Cerebellar cortex (tissue), 1 donor: ENCODE measurements at places on chromosomes 4 and X.
A peak's percentile ranks its signal among the peaks of the same experiment; 100 is the strongest.

DNA sequence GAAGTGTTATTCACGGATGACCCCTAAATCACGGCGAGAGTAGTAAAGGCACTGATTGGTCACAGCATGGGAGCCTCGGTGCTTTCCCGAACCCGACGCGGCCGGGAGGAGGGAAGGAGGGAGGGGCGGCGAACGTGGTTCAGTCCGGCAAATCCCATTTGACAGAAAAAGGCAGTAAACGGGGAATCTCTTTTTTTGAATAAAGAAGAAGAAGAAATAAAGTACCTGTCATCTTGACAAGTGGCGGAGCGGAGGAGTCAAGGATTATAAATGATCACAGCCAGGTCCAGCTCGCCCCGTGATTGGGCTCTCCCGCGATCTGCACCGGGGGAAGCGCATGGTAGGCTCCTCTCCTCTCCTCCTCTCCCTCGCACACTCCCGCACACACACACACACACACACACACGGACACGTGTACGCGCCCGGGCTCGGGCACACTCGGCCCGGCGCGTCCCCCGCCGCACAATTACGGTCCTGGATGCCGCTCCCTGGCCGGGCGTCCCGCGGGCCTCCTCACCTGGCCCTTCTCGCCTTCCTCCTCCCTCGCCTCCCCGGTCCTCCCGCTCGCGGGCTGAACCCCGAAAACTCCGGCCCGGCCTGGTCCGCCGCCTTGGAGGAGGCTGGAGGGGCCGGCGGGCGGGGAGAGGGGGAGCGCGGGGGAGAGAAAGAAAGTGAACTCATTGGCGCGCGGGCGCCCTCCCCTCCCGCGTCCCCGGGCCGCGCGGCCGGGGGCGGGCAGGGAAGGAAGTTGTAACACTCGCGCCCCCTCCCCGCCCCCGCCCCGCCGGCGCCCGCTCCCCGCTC is 99.2 kb upstream of the TENM3 start:
- no peak for DNase-seq

GRCh38 chrX:100083211-100083610 is 326.9 kb downstream of the PCDH19 start:
- no peak for DNase-seq

- no peak for DNase-seq
Measured at GRCh38 chr4:40822420-40823166, 72.8 kb downstream of the NSUN7 start.

DNA sequence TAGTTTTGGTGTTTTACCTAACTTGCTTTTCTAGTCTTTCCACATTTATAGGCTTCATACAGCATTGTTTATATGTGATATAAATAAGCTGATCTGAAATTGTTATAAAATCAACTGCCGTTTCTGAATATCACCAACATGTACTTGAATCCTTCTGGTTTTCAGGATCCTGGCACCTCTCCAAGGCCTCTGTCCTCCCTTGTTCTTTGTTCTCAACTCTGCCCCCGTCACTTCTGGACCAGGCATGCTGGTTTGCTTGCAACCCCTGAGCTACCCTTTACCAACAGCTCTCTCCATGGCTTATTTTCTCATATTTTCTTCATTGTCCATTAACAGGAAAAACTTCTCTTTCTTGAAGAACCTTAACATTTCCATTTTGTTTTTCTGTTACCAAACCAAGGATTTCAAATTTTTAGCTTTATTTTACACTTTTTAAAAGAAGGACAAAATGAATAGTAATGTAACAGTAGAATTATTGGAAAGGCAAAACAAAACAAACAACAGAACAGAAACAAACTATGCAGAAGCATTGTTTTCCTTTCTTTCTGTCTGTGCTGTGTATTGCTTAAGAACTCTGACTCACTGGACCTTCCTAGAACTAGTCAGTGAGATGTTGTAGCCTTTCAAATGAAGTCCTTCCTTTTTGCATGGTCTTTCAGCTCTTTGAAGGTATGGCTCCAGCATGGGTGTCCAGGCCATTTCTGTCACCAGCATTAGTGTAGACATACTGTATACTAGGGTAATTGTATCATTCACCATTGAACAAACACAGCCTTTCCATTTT is 44.8 kb downstream of the BANK1 start:
- DNase-seq: peak; percentile 15

DNA sequence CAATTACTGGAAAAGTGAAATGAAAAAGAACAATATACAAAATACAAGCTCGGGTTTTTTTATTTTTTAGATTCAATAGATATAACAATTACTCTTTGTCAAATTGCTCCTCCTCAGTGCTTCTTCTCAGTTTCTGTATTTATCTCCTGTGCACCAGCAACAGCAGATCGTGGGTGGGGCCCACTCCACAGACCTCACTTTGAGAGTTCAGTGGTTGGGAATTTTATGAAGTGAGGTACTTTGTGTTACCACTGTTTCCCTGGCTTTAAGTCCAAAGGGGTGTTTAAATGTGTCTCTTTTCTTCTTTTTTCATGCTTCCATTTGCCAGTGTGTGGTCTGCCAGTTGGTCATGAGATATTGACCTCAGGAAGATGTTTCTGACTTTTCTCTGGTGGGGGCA is 54.4 kb downstream of the KIT start:
- DNase-seq: no peak

GRCh38 chr4:6105311-6105911 is 87.2 kb upstream of the C4orf50 start:
- no peak for DNase-seq

GRCh38 chr4:102504941-102505340 is 3.8 kb downstream of the NFKB1 start:
- no peak for DNase-seq

DNA sequence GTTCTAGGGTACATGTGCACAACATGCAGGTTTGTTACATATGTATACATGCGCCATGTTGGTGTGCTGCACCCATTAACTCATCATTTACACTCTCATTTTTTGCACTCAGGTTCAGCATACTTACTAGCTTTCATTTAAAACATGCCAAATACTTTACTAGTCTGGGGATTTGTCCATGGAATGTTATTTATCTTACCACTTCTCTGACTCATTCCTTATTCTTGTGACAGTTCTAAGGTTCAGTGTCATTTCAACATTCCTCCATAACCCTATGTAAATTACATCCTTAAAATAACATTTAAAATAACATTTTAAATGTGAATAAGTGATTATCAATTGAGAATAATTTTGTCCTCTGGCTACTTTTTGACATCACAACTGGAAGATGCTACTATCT is 19.5 kb upstream of the SYTL5 start:
- DNase-seq: no peak

DNA sequence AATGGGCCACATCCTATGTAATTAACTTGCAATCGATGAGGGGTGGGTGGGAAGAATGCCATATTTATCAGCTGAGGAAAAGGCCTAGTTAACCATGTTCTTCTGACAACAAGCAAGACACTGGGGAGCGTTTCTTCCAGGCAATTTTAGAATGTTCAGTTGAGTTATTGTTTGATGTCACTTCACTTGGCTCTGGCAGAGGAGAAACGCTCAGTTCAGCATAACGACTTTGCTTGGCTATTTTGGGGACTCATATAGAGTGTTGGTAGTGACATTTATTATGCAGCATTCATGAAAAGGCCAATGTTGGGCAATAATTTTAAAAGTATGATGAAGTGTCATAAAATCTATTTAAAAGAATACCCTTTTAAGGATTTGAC is 648 bp downstream of the SYNPO2 start:
- no peak for DNase-seq

DNA sequence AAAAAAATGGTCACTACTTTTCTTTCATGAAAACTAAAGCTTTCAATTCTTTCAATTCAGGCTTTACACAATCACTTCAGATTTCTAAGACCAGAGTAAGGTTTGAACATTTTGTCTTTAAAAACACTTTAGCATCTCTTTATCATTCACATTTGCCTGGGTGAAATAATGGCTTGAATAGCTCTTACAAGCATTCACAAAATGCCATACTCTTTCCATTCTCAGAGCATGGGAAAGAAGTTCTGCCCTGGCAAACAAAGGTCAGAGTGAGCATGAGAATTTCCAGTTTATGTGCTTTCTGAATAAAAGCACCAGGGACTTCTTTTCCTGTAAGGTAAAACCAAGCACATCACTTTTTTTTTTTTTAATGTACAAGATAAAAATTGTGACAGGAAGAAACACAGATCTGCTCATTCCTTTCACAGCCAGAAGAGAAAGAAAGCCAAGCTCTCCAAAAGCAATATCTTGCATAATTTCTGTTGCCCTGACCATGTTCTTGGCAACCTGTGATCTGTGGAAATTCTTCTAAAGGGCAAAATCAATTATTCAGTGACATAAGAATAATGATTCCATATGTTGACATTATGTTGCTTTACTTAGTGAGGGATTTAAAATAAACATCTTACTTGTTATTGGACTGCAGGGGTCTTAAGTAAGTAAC is 64.8 kb downstream of the CD40LG start:
- DNase-seq: no peak

DNA sequence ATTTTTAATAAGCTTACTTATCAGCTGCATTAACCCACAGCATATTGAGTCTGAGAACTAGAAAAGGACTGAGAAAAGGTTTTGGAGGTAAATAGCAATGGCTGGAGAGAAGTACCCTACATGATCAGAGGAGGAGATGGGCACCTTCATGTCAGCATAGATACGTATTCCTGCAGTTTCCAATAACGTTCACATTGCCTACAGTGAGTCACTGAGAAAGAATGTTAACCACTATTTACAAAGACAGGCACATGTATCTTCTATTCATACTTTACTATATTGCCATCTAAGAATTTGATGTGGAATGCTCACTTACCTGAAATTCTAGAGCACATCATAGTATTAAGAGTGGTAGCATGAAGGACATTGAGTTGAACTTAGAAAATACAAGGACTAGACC is 92.5 kb downstream of the TLL1 start:
- no peak for DNase-seq

DNA sequence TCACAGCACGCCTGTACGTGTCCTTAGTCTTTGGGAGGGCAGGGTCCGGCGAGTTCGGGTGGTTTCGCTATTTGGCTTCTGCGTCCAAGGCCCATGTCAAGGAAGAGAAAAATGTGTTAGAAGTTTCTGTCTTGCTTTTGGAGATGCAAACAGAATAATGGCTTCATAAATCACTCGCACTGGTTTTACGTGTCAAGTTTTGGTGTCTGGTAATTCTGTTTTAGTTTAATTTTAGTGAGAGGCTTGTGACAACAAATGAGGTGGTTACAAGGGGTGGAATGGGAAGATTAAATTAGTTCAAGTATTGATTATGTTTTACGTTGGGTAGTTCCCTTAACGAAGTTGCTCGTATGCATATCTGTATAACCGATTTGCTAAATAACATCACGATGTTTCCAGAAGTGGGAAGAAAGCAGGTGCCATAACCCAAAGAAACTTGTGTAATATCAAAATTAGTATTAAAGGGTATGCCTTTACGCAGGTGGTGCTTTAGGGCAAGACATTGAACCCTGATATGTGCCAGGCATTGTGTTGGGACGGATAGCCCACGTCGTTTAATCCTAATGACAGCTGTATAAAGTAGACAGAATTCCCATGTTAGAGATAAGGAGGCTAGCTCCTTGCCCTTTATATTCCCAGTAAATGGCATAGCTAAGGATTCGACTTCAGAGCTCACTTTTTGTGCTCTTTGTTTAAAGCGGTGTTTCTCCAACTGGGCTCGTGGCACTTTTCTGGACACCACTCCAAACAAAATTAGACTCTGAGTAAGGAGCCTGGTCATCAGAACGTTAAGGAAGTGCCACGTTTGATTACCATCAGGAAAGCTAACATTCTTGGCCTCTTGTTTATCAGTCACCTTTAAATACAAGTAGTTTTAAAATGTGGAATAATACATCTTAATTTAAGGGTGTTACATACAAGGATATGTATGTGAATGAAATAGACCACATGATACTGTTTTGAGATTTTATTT is 843 bp downstream of the RPL34 start:
- DNase-seq: no peak

DNA sequence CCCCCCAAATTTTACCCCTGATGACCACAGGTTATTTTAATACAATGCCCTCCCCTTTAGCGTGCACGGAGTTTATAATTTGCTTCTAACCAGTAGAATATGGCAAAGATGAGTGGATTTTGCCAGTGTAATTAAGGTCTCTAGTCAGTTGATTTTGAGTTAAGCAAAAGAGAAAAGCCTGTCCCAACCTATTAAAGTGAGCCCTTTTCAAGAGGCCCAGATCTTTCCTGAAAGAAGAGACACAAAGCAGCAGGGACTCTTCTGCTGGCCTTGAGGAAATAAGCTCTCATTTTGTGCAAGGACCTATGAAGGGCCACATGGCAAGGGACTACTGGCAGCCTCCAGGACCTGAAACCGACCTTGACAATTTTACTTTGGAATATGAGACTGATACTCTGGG is 61.9 kb upstream of the GABRG1 start:
- DNase-seq: no peak

- DNase-seq: no peak
Measured at GRCh38 chrX:154890990-154891639, 5.0 kb downstream of the F8A1 start.

- DNase-seq: no peak
Measured at GRCh38 chr4:108168160-108168670, 517 bp downstream of the LEF1 start.

DNA sequence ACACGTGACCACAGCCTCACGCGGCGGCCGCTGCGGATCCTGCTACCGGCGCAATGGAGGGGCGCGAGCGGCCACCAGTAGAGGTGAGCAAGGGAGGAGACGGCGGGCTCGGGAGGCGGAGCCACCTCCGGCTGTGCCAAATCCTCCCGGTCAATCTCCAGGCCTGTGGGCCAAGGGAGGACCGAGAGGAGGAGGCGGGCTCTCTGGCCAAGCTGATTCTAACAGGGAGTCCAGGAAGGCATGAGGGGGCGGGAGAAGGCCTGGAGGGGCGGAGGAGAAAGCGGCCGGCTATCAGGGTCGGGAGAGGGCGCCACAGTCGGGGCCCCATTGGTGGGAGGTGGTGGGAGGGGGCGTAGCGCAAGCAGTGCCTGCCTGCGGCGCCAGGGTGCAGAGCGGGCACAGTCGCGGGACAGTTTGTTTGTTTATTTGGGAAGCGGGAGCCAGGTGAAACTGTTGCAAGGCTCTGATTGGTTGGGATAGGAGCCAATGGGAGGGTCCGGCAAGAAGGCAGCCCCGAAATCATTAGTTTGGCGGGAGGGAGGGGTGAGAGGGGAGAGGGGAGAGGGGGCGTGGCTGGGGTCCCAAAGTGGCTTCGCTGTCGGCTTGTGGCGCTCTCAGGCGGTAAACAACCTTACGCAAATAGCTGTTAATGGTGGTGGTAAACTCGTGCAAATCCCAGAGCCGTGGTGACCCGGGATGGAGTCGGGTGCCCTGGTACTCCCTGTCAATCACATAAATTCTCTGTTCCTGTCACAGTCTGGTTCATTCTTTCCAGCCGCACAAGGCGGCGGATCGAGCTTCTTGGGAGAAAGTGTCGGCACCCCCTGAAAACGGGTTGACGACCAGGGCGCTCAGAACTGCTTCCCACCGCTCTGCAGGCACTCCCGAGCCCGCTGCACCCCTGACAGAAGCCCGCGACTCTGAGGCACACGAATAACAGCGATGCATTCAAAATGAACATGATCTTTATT is at the start of gene IRS4:
Gene IRS4 (minus strand): TSS at position 55 of the 971 bp plus-strand sequence.
- DNase-seq: no peak

GRCh38 chr4:34619531-34620162 is 1624.7 kb downstream of the ARAP2 start:
- no peak for DNase-seq

GRCh38 chr4:132669786-132670185 is 479.3 kb upstream of the PCDH10 start:
- no peak for DNase-seq
